Stimulated activated CD4-positive, alpha-beta T cell treated with anti-CD3 and anti-CD28 coated beads, Interleukin-1b, Interleukin-23, amount 100 ng/mL, for 48 hours (primary cell): ENCODE measurements at places on chromosomes 3 and 15.

GRCh38 chr15:35646790-35647189 lies 100.8 kb upstream of the DPH6 start:
- no peak for DNase-seq

- no peak for DNase-seq
Measured at GRCh38 chr15:93997071-93997658, 234.2 kb upstream of the MCTP2 start.

DNA sequence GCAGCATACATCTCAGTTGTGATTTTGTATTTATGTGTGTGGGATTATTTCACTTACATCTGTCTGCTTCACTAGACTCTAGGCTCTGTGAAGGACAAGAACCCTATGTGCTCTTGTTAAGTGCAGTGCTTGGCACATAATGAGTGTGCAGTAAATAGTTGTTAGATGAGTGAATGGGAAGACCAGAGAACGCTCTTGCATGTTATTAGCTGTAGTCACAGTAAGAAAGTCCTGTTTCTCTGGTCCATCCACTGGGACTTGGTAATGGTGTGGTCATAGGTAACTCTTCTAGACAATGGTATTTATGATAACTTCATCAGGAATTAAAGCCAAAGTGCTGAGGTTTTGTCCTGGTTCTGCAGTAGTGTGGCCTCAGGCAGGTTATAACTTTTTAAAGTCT lies 1.4 kb upstream of the AQP9 start:
- DNase-seq, result no peak

DNA sequence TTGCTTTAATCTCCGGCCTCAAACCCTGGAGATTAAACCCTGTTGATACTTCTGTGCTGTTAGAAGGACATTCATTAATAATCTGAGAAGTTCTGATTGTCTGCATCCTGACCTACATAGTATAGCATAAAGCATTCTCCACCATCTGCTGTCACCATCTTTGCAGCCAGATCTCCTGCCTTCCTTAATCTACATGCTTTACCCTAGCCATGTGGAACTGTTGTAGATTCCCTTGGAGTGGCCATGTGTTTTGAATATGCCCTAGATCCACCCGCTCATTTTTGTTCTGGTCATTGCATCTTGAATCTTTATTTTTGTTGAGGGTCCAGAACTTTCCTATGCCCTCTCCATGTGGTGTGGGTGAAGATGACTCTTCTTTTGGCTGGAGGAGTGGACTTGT lies 110.3 kb downstream of the OXSM start:
- DNase-seq, result no peak

GRCh38 chr15:32849769-32850668 lies 132.2 kb downstream of the GREM1 start:
- no peak for DNase-seq

DNA sequence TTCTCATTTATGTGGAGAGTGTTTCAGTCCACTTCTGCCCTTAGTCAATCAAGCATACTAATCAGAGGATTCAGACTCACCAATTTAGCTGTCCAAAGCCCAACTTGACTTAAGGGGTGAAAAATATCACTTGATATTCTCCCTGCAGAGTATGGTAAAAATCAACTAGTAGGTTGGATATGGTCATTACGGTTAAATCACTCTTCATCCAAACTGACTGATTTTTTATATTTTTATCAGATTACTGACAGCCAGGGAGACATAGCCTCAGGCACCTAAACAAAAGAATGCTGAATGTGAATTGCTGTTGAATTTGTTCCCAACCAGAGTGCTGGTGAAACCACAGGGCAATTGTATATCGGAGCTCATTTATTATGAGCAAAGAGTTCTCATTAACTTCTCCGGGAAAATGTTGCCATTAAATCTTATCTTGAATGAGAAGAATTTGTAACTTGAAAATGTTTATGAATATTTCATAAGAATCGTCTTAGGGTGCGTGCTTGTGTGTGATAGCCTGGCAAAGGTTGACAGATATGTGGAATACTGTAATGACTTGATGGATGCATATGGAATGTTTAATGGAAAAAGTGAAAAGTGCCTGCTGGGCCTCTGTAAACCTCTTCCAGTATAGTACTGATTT lies 411.2 kb downstream of the NAALADL2 start:
- DNase-seq, result no peak

- no peak for DNase-seq
Measured at GRCh38 chr3:184067573-184068055, 14.8 kb downstream of the HTR3C start.

GRCh38 chr3:101890716-101891115 lies 41.4 kb downstream of the NFKBIZ start:
- peak; percentile 10 for DNase-seq

DNA sequence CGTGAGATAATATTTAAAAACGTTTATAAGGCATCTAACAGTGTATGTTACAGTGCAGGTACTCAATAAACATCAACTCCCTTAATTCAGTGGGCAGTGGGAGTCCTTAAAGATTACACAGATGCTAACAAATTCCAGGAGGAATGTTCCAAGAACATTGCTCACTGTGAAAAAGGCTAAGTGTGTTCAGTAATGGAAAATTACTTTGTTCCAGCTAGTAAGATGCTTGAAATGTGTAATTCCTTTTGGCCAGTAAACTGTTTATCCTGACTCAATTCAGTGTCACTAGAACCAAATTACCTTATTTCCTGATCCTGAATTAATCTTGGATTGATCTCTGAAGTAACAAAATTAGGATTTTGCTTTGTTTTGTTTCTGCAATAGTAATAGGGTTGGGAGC lies 54.2 kb upstream of the SEMA6D start:
- no peak for DNase-seq

- DNase-seq, result no peak
Measured at GRCh38 chr15:85414037-85414436, 33.6 kb downstream of the AKAP13 start.

DNA sequence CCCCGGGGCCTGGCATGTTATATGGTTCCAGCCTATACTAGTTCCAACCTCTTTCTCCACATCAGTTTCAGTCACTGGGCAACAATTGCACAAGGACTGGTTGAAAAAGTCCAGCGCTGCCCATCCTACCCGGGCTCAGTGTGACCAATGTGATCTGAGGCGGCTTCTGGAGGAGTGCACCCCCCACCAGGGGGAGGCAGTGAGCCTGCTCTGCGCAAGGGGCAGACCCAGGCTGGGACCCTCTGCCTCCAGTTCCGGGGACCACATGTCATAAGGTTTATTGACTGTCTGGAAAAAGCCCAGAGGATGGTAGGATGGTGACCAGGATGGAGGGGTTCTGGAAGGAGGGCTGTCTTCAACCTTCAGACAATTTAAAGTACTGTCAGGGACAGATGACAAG lies 25.6 kb upstream of the NR2E3 start:
- DNase-seq, result no peak

GRCh38 chr15:85404176-85404917 lies 23.9 kb downstream of the AKAP13 start:
- no peak for DNase-seq

DNA sequence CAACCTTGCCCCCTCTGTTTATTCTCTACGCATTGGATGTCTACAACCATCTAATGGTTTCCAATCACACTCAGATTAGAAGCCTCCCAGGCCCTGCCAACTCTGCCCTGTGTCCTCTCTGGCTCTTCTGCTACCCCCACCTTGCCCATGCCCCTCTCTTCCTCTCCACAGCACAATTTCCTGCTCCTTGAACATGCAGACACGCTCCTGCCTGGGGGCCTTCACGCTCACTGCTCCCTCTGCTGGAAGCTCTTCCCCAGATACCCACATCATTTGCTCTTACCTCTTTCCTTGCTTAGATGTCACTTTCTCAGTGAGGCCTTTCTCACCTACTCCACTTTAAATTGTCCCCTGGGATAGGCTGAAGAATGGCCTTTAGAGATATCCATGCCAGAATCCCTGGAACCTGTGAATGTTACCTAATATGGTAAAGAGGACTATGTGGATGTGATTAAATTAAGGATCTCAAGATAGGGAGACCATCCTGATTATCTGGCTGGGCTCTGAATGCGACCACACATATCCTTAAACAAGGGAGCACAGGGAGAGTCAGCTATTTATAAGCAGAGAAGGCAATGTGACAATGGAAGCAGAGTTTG lies 9.9 kb downstream of the KY start:
- no peak for DNase-seq
